ENCODE measurements at places on chromosomes 7 and 10.

DNA sequence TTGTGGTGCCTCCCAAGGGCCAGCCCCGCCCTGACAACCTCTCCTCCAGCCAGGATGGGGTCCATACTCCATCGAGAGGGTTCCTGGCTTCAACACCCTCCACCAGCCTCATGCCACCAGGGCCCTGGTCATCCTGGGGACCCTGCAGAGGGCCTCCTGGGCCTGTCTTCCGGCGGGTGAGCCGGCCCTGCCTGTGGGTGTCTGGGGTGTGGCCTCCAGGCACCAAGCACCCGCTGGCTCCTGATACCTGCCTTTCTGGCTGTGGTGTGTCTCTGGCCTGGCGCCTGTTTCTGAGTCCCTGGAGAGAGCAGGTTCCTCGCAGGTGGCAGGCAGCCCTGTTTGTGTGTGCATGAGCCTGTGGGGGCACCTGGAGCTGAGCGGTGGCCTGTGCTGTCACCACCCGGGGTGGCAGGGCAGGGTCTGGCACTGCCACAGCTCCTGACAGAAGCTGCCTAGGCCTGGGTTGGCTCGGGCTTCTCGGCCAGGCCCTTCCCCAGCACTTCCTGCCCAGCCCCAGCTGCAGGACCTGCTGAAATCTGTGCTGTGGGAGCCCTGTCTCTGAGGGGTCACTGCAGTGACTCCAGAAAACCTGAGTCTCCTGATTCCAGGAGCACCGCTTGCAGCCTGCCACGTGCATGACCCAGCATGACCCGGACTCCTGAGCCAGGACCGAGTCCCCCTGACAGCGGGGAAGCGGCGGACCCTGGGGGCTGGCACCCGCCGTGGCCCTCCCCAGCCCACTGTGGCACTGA, 18.4 kb downstream of the ADAM8 start:
- DNase-seq: peak; percentile 14

DNA sequence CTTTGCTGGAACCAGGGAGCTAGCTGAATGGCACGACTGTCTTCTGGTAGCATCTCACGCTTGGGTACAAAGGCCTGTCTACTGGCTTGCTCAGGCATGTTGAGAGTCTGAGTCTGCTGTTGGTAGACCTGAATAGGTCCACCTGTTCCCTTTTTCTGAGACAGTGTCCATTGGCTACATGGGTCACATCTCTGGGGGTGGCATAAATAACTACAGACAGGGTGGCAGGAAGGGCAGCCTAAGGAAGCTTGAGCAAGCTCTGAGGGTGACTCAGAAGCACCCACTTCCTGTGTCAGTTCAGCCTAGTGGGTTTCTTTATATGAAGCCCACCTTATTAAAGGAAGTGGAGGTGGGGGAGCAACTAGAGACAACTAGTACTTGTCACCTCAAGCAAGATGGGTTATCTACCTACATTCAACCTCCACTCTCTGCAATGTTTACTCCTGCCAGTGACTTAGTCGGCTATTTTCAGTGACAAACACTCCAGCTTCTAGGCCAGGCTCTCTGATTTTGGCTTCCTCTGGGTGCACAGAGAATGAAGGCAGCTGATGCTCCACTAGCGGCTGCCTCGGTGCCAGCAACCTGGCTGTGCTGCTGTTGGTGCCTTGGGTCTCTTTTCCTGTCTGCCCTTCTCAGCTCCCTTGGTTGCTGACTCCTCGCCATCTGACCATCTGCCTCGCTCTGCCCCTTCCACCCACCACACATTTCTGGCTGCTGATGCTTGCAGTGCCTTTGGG, 5.7 kb upstream of the ZYX start:
- no peak for DNase-seq

DNA sequence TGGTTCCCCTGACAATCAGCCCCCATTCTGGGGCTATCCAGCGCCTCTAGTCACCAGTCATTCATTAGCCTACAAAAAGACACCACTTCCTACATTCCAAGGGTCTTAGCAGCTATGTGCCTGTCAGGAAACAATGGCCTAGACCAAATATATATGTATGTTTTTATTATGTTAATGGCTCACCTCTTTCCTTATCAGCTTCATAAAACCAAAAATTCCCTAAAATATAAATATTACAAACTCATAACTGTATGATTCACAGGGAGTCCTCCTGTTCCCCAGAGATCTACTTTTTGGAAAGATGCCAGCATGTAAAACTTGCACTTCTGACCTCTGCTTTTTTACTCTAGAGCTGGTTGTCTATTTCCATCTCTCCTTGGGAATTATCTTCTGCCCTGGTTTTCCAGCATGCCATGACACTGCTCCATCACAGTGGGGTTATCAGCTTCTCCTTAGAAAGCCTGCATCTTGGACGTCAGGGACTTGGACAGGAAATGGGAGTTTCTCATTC, 79.2 kb downstream of the ABCA13 start:
- no peak for DNase-seq

DNA sequence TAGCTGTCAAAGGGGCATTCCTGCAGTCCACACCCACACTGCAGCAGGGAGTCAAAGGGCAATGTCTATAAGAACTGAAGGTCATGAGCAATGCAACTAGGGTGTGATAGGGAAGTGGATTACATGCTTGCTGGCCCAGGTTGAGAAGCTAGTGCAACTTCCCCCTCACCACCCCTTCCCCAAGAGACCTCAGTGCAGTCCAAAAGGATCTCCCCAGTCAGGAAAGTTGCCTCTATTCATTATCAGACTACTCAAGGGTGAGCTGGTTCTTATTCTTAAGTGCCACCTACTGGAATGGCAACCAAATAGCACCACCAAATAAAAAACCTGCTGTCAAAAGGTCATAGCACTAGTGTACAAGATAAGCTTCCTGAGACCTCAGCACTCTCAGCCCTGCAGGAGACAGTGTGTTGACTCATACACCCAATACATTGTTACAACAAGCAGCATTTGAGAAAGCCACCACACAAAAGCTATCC, 28.2 kb downstream of the MTERF1 start:
- no peak for DNase-seq

DNA sequence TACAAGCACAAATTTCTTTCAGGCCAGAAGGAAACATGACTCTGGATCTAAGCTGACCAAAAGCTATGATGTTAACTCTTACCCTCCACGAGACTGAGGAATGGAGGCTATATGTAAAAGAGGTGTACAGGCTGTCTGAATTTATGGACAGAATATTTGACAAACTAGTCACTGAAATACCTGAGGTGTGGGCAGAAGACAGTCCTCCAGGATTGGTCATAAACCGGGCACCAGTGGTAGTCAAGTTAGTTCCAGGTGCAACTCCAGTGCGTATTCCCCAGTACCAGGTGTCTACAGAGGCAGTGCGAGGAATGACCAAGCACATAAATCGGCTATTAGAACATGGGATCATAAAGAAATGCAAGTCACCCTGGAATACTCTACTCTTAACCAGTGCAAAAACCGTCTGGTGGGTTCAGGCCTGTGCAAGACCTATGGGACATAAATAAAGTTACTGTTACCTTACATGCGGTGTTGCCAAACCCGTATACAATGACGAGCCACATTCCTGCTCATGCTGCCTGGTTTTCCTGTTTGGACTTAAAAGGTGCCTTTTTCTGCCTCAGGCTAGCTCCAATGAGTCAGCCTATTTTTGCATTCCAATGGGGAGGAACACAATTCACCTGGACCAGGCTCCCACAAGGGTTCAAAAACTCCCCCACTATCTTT, 6.7 kb upstream of the CYREN start:
- no peak for DNase-seq

- DNase-seq: no peak
Measured at GRCh38 chr10:91311601-91312381, 91.3 kb downstream of the PCGF5 start.

GRCh38 chr7:101615446-101615845, 13.7 kb downstream of the MYL10 start:
- DNase-seq: no peak

DNA sequence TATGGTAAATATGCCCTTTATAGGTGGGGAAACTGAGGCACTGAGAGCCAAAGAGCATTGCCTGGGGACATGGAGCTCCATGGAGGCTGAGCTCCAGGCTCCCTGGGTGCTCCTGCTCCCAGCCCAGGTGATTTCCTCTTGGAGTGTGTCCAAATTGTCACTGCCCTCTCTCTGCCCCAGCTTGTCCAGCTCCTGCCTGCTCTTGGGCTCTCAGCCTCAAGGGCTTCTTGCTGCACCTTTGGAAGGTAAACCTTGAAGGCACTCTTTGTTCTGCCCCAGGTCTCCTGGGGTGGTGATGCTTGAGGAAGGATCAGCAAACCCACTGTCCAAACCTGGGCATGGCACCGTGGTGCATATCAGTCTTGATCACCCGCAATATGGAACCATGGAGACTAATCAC, 166.1 kb downstream of the RPS24 start:
- no peak for DNase-seq

Measured in NCI-H2171 (cell line).